ENCODE measurements at places on chromosomes 2 and 18.

- no peak for DNase-seq
Observed at GRCh38 chr2:150572961-150573395, 85.5 kb upstream of the RND3 start.

DNA sequence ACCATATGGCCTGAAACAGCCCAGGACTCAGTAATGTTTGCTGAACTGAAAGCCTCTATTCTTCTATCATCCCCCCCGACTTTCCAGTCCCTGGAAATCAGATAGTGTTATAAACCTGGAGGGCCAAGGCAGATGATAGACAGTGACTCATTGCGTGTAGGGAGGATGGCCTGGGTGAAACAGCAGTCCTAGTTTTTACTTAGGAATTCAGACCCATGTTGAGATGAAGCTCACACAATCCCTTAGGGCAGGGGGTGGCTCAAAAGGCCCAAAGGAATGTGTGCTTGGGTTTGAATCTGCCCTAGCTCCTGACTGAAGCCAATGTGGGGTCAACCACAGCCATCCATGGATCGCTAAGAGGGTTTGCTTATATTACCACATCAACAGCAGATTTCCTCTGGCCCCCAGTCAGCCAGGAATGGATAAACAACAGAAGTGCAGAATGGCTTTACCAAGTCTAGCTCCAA, 43.9 kb upstream of the STPG4 start:
- no peak for DNase-seq

GRCh38 chr2:176679061-176679669, 409.9 kb downstream of the MTX2 start:
- DNase-seq: no peak

DNA sequence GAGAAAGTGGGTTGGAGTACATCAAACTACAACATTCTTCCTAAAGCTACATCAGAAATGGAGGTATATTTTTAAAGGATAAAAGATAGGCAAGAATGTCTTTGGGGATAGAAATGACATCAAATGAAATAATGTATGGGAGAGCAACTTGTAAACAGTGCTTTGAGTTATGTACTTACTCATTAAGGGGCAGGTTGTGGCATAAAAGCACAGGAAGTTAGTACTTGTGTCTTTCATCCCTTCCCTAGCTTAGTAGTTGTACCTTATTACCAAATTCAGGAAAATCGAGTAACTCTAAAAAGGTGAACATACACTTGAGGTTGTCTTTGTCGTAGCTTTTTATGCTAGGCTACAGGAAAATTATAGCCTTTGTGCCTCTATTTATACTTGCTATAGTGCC, 28.9 kb downstream of the PPP1CB start:
- DNase-seq: no peak

- DNase-seq: no peak
Observed at GRCh38 chr18:75760208-75760607, 332.7 kb upstream of the SMIM21 start.

DNA sequence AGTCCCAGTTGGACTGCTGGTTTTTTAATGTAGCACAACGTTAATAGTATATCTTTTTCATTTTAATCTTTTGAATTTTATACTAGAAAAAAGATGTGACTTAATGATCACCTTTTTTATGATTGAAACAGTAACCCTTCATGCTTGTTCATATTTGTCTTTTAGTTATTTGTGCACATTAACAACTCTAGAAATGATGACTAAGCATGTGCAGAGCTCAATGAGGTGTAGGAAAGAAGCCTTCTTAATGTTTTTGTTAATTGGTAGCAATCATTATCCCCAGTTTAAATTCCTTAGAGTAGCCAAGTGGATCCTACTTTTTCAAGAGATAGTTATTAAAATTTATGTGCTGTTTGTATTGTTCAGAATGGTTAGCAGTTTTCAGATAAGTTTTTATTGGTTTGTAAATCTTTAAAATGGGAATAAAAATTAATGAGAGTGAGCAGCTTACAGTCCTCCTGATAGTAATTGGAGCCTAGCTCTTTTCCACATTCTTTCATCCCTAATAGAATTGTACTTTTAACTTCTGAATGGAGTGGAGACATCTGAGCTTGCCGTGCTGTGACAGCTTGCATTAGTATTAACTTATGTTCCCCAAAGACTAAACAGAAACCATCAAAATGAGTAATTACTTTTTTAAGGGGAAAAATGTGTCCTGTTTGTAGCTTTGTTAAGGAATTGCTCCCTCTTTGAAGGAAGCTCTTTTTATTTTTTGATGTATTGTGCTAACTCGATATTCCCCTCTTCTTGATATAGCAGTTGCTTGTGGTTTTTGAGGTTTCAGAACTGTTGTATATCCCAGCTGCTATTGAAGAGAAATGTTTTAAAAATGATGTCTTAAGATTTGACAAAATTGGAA, 17.3 kb downstream of the PIK3C3 start:
- no peak for DNase-seq

DNA sequence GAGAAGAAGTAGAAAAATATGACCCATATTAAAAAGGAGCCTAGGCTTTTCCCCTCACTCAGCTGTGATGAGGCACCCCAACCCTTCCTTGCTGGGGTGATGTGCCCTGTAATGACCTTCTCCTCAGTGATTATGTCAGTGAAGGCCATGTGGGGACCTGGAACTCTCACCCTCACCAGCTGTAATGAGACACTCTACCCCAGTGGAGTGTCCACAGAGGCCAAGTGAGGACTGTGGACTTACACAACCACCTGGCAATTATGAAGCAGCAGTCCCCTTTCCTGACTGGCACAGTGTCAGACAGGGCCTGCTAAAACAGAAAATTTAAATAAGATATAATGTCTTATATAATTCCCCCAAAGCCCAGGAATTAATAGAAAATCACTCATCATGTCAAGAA, 54.2 kb downstream of the SEMA4F start:
- DNase-seq: no peak

- DNase-seq: no peak
Observed at GRCh38 chr18:14933049-14933851, 185.3 kb downstream of the ANKRD30B start.

GRCh38 chr2:113134717-113135116, 7.3 kb downstream of the IL1RN start:
- DNase-seq: no peak

DNA sequence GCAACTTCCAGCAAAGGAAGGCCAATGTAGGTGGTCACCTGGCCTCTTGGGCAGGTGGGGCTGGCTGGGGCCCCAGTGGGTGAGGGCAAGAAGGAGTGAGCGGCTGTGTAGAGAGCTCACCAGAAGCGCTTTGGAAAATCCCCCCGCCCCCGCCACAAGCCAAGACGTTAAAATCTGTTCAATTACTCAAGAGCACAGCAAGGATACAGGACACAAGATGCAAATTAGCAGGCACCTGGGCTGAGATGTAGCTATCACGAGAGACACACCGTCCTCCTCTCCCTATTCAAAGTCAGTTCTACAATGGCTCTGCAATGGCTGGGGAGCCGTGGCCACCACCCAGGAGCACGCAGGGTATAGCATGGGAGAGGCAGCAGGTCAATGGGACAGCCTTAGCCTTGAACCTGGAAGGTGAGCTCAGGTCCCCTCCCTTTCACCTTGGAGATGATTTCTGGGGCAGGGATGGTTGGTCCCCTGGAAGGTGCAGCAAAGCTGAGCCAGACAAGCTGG, 38.5 kb upstream of the GPR17 start:
- no peak for DNase-seq

GRCh38 chr2:159933727-159934049, 128.7 kb downstream of the PLA2R1 start:
- DNase-seq: no peak

- no peak for DNase-seq
Observed at GRCh38 chr2:3634596-3635121, 23.3 kb upstream of the ALLC start.

- DNase-seq: no peak
Observed at GRCh38 chr2:74511104-74511989, 2.9 kb upstream of the TLX2 start.

DNA sequence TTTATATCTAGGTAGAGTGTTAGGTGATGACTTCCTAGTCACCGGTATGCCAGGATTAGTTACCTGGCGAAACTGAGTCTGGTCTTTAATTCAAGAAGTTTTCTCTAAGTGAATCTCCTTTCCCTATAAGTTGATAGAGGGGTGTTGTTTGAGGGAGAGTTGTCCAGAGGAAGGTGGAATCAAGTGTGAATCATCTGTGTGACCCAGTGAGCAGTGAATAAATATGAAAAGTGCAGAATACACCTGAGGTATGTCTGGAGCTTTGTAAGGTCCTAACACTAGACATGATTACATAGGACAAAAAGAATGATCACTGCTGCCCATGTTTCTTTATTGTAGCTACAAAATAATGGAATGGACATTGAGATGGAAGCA, 11.2 kb downstream of the POU3F3 start:
- DNase-seq: no peak

DNA sequence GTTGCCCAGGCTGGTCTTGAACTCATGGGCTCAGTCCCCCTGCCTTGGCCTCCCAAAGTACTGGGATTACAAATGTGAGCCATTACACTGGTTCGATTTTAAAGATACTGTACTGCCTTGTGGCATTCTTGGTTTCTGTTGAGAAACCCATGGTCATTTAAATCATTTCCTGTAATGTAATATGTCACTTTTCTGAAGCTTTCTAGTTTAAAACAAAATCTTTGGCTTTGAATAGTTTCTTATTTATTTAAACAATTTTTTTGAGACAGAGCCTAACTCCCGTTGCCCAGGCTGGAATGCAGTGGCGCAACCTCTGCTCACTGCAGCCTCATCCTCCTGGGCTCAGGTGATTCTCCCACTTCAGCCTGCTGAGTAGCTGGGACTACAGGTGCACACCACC, 8.9 kb downstream of the ZNF512 start:
- no peak for DNase-seq

DNA sequence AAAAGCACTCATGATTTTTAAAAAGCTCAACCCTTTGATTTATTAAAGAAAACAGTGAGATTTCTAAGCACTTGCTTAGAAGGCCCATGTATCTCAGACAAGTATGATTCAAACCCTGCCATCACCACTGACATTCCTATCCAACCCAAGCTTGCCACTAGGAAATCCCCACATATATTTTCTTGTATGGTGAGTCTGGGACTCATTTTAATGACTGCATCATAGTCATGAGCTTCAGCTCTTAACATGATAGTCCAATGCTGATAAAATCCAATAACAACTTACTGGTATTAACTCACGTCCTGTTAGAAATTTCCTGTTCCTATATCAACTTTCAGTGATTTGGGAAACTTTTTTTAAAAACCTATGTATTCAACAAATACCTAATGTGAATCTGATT, 39.4 kb upstream of the NCKAP5 start:
- DNase-seq: no peak

DNA sequence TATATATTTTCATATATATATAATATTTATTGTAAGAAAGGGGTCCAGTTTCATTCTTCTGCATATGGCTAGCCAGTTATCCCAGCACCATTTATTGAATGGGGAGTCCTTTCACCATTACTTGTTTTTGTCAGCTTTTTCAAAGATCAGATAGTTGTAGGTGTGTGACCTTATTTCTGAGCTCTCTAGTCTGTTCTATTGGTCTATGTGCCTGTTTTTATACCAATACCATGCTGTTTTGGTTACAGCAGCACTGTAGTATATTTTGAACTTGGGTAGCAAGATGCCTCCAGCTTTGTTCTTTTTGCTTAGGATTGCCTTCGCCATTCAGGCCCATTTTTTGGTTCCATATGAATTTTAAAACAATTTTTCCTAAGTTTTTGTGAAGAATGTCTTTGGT, 320.1 kb downstream of the CDH2 start:
- DNase-seq: no peak

DNA sequence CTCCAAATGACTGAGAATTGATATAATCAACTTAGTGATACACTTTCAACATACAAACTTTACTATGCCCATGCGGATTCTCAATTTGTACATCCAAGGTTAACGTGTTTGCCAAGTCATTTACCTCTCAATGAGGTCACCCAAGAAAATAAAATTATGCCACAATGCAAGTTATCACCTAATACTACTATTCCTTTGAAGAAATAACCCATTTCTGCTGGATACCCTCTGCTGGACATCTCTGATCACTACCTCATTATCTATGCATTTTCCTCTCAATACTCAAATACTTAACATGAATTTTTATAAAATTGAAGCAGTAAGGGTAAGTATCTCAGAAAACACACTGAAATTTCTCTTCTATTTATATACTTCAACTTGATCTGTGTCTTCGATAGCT, 12.7 kb downstream of the HNRNPLL start:
- DNase-seq: no peak

DNA sequence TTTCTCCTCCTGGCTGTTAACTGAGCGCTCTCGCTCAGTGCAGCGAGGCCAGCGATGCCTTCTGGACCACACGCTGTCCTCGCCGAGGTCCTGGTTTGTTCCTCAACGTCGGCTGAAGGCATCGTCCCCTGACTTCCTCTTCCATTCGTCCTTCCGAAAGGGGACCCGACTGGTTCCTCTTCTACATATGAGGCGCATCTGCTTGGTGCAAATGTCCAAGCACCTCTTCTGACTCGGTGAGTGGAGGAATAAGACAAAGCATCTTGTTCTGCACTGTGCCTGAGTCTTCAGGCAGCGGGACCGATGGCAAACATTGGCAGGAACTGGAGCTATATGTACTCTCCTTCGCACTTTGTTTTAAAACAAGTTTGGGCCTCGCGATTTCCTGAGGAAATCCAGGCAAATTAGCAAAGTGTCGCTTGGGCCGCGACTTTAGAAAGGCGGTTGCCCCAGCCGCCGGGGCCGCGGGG, 621 bp upstream of the KCNS3 start:
- no peak for DNase-seq

GRCh38 chr2:44168681-44169154, at the start of gene PPM1B:
TSS of gene PPM1B (plus strand) at chr2:44168875. CDS start at chr2:44201200, 32,325 bp downstream.
- DNase-seq: no peak

- no peak for DNase-seq
Observed at GRCh38 chr2:11154016-11154922, 998 bp upstream of the SLC66A3 start.

GRCh38 chr18:32771871-32772580, 797 bp downstream of the KLHL14 start:
- DNase-seq: no peak

DNA sequence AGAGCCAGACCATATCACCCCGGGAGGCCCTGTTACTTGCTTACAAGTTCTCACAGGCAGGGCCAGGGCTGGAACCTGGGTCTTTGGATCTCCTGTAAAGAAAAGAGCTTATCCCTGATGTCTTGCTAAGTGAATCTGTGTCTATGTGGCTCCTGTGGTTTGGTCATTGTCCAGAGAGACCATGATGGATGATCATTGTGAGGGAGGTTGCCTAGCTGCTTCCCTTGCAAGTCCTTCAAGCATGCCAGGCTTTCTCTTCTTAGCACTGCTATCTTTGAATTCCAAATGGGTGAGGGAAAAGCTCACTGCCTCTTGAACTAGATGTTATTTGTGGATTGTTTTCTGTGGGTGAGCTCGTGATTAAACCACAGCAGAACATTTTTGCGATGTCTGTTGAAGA, 151.6 kb downstream of the FSHR start:
- no peak for DNase-seq

All from CD4-positive, alpha-beta memory T cell (primary cell).